ENCODE measurements at places on chromosomes 7 and 10.
A peak's percentile ranks its signal among the peaks of the same experiment; 100 is the strongest.

- no peak for DNase-seq
Observed at GRCh38 chr7:134553976-134554375, 5.1 kb downstream of the AKR1B15 start.

DNA sequence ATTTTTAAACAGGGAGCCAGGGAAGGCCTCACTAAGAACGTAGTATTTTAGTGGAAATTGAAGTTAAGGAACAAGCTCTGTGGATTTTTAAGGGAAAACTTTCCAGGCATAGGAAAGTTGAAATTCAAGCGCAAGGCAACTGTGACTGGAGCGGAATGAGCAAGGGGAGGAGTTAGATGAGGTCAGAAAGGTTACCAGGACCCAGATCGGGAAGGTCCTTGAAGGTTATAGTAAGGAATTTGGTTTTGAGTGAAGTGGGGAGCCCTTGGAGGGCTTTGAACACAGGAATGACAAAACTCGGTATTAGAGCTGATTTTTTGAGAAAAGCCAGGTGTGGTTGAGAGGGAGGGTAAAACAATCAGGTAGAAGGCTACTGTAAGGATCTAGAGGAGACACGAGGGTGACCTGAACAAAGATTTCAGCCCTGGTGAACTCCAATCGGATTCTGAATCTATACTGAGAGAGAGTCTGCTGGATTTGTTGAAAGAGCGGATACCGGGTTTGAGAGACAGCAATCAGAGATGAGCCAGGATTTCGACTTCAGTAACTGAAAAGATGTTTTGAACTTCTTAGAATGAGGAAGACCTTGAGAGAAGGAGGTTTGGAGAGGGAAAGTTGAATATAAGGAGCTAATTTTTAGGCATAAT is 1013.9 kb downstream of the NRG3 start:
- no peak for DNase-seq

GRCh38 chr7:73758581-73759138 is 11.4 kb downstream of the CLDN3 start:
- DNase-seq = no peak

DNA sequence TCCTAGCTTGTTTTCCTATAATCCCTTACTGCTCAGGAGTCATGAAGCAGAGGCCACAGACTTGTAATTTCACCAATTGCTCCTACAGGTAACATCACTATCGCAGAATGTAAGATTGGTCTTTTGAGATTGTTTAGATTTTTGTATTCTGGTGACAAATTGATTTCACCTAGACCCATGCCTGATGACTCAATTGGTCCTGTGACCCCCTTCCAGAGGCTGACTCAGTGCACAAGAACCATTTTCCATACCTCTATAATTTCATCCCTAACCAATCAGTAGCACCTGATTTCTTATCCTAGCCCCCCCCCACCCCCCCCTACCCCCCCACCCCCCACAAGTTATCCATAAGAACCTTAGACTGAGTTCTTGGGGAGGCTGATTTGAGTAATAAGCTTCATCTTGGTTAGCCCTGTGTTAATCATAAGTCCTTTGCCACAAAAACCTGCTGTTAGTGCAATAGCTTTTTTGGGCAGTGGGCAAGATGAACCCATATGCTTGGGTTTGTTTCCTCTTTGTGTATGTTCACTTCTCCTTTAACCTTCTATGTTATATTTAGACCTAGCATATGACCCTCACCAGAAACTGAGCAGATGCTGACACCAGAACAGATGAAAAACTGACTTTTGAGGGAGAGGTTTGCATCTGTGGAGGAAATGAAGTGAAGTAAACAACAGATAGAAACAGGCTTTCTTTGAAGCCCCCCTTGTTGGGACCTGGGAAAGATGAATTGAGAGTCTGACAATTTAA is 187.1 kb downstream of the KIF20B start:
- DNase-seq = no peak

GRCh38 chr7:54944179-54944578 is 74.6 kb upstream of the EGFR start:
- no peak for DNase-seq

DNA sequence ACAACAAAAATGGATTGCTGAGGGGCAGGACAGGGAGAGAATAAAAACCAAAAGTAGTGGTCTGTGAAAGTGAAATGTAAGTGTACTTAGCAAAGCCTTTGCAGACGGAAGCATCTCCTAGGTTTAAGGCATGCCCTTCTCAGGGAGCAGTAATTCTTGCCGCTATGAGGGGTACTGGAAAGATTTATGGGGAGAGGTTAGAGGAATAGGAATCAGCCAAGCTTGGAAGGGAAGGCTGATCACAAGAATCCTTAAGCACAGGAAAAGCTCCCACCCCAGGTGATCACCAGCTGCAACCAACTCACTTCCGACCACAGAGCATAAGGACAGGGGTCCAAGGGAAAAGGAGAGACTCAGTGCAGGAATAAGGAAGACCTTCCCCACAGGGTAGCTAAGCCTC is 10.3 kb downstream of the GFRA1 start:
- no peak for DNase-seq

- no peak for DNase-seq
Observed at GRCh38 chr7:11104578-11104977, 130.9 kb downstream of the PHF14 start.

GRCh38 chr10:30894221-30894620 is 137.4 kb downstream of the ZNF438 start:
- no peak for DNase-seq

GRCh38 chr10:31683682-31684081 is 244.9 kb downstream of the ARHGAP12 start:
- no peak for DNase-seq

GRCh38 chr7:80393786-80394185 is 118.1 kb downstream of the GNAT3 start:
- DNase-seq = no peak

GRCh38 chr10:90969947-90970673 is 49.2 kb upstream of the ANKRD1 start:
- DNase-seq = no peak

DNA sequence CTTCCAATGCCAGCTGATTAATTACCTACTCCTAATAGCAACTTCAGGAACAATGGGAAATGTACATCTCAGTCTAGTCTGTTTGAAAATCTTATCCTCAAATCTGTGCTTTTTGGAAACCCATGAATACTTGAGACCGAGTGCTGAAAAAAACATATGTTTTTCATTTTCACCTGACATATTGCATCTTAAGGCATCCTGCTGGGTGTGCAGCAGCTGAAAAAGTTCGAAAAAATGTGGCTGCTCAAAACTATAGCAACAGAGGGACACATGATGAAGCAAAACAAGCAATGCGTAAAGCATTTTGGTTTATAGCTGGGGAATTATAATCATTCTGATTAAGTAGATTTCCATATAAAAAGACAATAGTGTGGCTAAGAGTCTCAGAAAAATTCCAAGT is 218.0 kb downstream of the CREB5 start:
- DNase-seq = no peak

DNA sequence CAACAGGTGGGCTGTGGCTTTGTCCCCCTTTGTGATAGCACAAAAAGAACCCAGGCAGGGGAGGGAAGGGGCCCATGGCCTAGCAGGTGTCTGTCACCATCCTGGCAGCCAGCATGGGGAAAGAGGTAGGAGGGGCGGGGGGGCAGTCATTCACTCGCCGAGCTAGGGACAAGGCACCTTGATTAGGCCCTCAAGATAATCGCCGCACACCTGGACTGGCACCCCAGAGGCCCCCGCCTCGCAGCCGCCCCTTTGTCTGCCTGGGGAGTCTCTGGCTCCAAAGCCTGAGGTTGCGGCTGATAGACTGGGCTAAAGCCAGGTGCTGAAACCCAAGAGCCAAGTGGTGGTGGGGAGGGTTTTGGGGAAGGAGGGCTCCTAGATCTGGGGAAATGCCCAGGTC is 151.2 kb upstream of the PCBD1 start:
- DNase-seq = peak; percentile 68

GRCh38 chr7:135758531-135758932 is 9.9 kb upstream of the FAM180A start:
- no peak for DNase-seq

DNA sequence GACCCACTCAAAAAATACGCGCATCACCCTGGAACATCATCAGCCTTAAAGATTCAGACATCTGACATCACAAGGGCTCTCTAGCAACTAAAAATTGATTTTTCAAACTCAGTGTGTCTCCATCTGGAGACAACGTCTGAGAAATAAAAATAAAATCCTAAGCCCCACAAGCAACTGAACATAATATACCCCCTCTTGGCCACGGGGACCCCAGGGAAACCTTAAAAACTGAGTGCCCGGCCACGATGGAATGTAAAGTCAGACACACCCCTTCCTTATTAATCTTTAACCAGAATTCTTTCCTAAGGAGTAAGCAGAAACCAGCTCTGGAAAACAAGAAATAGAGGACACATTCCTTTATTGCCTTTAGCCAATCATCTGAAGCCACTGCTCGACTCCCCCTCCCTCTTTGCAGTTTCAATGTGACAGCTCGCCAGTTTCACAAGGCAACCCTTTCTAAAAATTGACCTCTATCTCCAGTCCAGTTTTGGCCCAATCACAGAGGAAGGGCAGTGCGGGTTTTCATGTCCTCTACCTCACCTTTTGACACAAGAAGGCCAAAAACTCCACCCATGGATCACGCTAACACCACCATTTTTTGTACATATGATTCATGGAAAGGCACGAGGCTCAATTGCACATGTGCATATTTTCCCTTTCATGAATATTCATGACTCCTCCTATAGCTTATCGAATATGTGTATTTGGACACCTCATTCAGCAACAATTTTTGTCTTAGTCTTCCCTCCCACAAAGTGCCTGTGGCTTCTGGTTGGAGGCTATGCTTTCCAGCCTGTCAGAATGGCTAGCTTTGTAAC is 24.2 kb downstream of the IFIT3 start:
- DNase-seq = no peak

GRCh38 chr7:26789481-26790184 is 74.8 kb downstream of the SKAP2 start:
- no peak for DNase-seq

DNA sequence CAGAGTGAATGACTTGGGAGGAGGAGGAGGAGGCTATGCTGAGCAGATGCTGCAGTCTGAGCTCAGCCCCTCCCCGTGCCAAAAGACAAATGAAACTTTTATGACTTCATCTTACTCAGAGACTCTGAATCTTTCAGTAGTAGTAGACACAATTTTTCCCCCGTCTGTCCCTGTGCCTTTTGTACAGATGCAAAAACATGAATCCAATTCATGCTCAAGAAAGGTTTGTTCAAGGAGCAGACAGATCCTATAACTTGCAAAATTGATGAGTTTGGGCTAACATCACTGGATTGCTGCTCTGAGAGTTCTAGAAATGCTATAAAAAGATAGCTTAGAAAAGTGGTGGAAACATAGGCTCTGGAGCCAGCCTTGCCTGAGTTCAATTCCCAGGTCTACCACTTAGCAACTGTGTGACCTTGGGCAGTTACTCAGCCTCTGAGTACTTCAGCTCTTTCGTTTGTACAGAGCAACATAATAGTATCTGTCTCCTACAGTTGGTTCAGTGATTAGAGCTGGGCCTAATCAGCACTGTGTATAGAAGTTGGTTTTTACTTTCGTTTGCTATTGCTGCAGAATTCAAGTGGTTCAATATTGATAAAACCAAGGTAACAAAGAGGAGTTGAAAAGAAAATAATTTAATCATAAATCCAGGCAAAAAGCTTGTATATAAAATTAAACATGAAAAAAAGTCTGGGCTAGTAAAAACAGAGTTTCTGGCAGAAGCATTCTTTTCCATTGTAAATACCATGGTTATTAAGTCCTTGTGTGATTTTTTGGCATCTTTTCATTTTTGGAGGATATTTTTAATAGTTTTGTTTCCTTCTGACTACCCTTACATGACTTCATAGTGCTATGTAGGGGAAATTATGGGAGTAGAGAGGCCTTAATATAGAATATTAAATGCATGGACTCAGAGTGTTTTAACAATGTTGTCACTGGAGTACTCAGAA is 174.2 kb upstream of the ZNF32 start:
- DNase-seq = no peak

DNA sequence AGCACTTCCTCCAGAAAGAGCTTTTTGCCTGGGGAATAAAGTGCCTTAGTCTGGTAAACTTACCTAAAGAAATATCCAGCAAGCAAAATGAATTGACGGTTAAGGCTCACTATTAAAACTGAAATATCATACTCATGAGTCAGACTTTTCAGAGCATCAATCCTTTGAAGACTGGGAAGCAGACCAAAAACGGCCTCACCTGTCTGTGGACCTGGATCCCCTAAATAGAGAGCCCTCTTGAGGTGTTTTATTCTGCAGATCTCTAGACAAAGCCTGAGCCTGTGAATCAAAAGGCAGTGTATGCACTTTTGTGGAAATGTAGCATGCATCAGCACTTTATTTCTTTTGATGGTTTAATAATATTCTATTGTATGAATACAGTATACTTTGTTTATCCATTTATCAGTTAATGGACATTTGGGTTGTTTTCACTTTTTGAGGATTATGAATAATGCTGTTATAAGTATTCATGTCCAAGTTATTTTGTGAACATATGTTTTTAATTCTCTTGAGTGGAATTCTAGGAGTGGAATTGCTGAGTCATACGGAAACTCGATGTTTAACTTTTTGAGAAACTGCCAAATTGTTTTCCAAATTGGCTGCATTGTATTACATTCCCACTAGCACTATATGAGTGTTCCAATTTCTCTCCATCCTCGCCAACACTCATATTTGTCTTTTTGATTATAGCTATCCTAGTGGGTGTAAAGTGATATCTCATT is 449.0 kb upstream of the IGFBP3 start:
- DNase-seq = no peak

- DNase-seq = no peak
Observed at GRCh38 chr10:52464368-52465124, 150.5 kb downstream of the DKK1 start.

- no peak for DNase-seq
Observed at GRCh38 chr10:119651514-119652360, 557 bp downstream of the BAG3 start.

GRCh38 chr10:44879531-44879899 is 31.6 kb upstream of the TMEM72 start:
- DNase-seq = no peak

DNA sequence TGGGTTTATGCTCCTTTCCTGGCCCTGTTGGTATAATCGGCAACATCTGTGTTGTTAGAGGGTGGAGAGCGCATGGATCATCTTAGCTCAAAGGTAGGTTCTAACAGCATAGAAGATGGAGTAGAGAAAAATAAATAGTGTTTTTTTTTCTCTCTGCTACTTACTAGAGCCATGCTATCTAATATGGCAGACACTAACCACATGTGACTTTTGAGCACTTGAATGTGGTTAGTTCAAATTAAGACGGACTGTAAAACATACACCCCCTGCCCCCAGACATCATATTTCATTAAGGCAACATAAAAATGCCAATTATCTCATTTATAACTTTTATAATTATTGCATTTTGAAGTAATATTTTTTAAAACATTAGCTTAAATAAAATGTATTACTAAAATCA is 525.1 kb downstream of the KIF20B start:
- no peak for DNase-seq

- no peak for DNase-seq
Observed at GRCh38 chr7:55099066-55099820, 80.4 kb downstream of the EGFR start.

GRCh38 chr10:110151467-110151866 is 55.9 kb upstream of the MXI1 start:
- peak; percentile 35 for DNase-seq

Data from NCI-H1436 (cell line).